Central memory CD4-positive, alpha-beta T cell (primary cell): ENCODE measurements at places on chromosomes 7 and 10.

DNA sequence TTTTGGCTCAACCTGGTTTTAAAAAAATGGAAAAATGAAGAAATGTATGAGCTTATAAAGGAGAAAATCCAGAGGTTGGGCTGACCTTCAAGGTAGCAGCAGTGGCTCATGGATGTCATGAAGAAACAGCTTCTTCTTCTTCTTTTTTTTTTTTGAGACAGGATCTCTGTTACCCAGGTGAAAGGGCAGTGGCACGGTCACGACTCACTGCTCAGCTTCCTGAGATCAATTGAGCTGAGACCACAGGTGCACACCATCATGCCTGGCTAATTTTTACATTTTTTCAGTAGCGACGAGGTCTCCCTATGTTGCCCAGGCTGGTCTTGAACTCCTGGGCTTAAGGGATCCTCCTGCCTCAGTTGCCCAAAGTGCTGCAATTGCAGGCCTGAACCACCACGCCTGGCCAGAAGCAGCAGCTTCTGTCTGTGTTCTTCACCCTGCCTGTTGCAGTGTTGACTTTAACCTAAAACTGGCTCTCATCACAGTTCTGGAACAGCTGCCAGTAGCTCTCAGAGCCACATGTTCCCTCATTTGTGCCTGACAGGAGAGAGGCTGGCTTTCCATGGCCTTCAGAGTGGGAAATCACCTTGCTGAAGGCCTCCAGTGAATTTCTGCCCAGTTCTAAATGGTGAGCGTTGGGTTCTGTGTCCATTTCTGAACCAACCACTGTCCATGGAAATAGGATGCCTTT, 117.7 kb downstream of the PFKFB3 start:
- no peak for DNase-seq

DNA sequence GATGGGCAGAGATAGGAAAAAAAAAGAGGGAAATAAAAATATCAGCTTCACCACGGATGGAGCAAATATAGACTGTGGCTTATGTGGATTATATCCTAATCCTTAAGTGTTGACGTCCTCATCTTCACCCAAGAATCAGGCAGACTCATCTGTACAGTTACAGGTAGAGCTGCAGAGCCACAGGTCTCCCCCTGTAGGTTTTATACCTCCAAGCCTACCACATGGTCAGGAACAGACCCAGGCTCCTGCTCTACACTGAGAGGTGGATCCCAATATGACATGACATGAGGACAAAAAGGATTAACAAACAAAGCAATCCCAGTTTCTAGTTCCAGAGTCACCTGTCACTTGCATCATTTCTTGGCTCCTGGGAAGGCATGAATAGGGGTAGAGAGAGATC, 400.8 kb downstream of the SEMA3D start:
- no peak for DNase-seq

GRCh38 chr7:99456288-99456687, 9.7 kb downstream of the ATP5MF start:
- DNase-seq = no peak

GRCh38 chr7:74338366-74339108, 49.3 kb downstream of the CLIP2 start:
- DNase-seq = no peak

DNA sequence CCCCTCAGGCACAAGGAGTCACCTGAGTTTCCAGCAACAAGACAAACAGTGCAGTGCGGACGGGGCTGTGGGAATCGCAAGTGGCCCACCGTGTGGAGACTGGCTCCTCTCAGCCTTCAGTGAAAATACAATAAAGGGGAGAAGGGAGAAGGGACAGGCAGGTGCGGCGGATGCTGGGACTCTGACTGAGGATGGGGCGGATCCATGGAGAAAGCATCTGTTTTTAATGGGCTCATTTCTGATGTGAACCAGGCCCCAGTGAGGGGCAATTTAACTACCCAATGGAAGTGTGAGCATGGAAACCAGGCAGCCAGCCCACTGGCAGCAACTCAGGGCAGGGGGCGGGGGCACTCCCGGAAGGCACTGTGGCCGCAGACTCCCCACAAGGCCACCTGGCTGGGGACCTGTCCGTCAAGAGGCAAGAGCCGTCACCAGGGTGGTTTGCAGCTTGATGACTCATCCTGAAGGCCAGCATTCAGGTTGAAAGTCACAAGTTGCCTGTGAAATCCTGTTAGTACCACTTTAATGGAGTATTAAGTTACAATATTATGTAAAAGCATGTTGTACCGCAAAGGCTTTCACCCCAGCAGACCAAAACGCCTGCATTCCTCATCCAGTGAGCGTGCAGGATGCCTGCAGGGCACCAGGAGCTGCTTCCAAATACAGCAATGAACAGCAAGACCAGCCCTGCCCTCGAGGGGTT, 476.4 kb downstream of the PTPRN2 start:
- DNase-seq = no peak

DNA sequence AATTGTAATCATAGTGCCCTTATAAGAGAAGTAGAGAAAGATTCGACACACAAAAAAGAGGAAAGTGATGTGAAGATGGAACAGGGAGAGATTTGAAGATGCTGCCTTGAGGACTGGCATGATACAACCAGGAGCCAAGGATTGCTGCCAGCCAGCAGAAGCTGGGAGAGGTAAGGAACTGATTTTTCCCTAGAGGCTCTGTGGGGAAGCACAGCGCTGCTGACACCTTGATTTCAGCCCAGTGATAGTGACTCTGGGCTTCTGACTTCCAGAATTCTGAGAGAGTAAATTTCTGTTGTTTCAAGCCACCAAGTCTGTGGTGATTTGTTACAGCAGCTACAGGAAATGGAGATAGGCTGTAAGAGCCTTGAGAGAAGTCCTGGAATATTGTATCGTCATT, 98.2 kb downstream of the RAB11FIP2 start:
- DNase-seq = no peak
